Astrocyte (in vitro differentiated cells and primary cell): ENCODE measurements at places on chromosomes 7 and 10.

DNA sequence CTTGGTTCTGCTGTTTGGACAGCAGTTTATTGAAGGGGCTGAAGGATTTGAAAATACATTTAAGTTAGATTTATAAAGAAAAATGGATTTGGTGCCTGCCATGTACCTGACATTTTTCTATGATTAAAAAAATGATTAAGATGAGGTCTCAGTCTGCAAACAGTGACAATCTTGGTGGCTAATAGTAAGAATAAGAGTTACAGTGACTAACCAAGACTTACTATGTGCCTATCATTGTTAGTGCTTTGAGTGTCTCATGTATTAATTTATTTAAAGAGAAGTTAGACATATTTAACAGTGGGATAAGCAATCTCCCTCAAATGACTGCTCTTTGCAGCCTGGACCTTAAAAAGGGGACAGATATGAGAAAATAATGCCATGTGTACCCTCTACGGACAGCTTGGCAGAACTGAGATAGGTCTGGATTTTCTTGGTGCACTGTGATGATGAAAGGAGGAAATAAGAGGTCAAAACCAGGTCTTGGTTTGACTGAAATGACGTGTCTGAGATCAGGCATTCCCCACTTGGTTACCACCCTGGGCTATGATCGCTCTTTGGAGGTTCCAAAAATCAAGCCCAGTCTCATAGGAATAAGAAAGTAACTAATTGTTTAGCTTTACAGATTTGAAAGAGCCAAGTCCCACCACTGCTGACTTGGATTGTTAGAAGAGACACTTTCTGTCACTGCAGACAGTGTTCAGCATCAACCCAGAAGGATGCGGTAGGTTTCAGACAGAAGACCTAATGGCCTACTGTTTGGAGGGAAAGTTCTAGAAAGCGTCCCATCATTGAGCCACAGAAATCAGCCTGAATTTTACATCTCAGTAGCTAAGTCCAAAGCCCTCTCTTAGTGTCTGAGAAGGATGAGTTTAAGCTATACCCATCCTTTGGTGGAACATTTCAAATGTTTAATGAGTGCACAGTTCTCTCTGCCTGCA lies 2.1 kb downstream of the CASP7 start:
- peaks cover 8% of the 10 kb centered on the region for H3K4me1 ChIP-seq
- no peak for DNase-seq
- H3K27ac ChIP-seq = no peak overlapping the region
- H3K27me3 ChIP-seq = no peaks in the 10 kb centered on the region

DNA sequence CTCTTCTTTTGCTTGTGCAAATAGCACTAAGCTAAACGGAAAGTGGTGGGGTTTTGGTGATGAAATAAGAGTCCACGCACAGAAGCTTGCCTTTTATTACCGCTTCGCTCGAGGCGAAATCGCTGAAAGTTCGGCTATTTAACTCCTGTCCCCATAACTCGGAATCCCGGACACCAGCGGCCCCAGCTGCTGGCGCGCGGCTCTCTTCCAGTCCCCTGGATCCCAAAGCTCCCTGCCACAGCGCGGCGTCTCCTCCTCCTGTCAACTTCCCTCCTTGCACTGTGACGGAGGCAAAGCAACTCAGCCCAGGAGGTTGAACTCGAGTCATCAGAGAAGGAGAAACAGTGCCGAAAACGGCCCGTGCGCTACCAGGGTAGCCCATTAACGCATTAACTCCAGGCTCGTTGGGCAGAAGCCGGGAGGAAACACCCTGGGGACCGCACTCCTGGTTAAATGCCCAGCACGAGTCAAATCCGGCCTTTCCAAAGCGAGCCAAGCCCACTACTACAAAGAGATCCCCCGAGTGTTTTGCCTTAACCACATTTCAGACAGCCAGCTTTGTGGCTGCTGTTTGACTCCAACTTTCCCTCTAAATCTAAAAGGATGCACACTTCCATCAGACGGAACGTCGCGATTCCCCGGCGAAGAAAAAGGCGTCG lies 1.3 kb downstream of the SEMA3D start:
- peaks cover 5% of the 10 kb centered on the region for H3K4me1 ChIP-seq
- H3K27ac ChIP-seq = no peak overlapping the region
- H3K27me3 ChIP-seq = peaks cover 12% of the 10 kb centered on the region
- no peaks in the 10 kb centered on the region for H3K36me3 ChIP-seq
- H3K4me3 ChIP-seq = peak overlapping the region; percentile 81

- no peaks in the 10 kb centered on the region for H3K4me1 ChIP-seq
- H3K27ac ChIP-seq = no peak overlapping the region
Observed at GRCh38 chr10:124867304-124867703, 65.7 kb downstream of the ABRAXAS2 start.

GRCh38 chr7:18580950-18581349 lies 85.4 kb downstream of the HDAC9 start:
- DNase-seq = no peak
- no peaks in the 10 kb centered on the region for H3K36me3 ChIP-seq
- peaks cover 3% of the 10 kb centered on the region for H3K4me1 ChIP-seq
- H3K27ac ChIP-seq = no peak overlapping the region
- no peak overlapping the region for H3K4me3 ChIP-seq

DNA sequence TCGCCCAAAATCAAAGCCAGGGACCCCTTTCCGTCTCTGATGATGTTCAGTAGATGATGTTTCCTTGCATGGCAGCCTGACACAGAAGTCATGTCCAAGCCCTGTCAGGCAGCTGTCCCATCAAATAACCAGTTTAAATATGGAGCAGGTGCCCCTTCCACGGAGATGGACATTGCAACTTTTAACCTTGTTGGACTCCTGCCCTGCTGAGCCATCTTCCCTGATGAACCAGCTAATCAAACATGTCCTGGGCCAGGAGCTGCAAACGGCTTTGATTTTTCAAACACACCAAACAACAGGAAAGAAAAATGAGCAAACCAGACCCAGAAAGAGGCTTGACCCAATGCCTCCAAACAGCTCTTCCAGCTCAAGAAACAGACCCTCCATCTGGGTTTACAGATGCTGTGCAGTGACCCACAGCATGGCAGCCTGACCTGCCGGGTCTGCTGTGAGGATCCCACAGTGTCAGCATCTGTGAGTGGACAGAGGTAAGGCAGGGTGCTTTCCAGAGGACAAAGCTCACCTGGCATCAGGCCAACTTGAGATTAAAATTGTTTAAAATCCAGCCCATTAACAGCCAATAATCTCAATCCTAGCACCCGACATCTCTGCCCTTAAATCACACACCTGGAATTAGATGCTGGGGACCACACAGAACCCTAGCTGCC lies 372.6 kb downstream of the GRID1 start:
- no peaks in the 10 kb centered on the region for H3K36me3 ChIP-seq
- no peaks in the 10 kb centered on the region for H3K4me1 ChIP-seq
- no peak for DNase-seq
- H3K4me3 ChIP-seq = no peak overlapping the region
- no peak overlapping the region for H3K27ac ChIP-seq
- H3K27me3 ChIP-seq = no peaks in the 10 kb centered on the region

GRCh38 chr10:115861455-115861854 lies 411.6 kb downstream of the GFRA1 start:
- no peaks in the 10 kb centered on the region for H3K4me1 ChIP-seq
- no peaks in the 10 kb centered on the region for H3K36me3 ChIP-seq
- H3K27ac ChIP-seq = no peak overlapping the region
- DNase-seq = no peak
- no peaks in the 10 kb centered on the region for H3K27me3 ChIP-seq

DNA sequence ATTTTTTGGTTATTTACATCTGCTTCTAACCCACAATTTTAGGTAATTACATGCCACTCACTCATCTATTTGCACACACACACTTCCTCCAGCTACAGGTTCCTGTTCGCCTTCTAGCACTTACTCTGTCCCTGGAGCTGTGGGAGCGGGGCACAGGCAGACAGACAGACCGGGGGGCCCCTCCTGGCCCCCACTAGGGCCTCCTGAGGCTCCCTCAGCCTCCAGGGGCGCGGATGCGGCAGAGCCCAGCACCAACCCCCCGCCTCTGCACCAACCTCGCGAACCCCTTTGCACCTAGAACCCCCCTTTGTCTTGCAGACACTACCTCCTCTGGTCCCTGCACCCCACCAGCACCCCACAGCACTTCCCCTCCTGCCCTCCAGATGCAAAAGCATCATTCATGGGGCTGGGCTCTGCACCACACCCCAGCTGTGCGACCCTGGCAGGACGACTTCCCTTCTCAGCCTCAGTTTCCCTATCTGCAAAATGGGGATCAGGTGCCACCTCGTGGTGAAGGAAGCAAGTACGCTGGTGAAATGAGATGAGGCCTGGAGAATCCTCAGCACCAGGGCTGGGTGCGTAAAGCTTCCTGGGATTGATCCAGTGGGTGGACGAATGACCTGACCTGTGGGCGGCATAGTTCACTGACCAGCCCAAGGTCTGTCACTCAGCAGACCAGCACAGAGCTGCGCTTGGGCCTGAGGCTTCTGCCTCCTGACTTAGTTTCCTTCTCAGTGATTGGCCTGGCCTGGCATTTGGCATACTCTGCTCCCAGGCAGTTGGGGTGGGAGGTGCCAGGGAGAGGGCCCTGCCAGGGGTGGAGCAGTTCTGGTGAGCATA lies 37.9 kb downstream of the ELFN1 start:
- no peak for DNase-seq
- no peak overlapping the region for H3K4me3 ChIP-seq
- H3K36me3 ChIP-seq = no peaks in the 10 kb centered on the region
- no peak overlapping the region for H3K27ac ChIP-seq
